ENCODE measurements at places on chromosomes 4 and X.

GRCh38 chr4:107069049-107069448 is 32.9 kb upstream of the DKK2 start:
- DNase-seq: peak; percentile 58

GRCh38 chrX:95919605-95920004 is 765.0 kb upstream of the DIAPH2 start:
- no peak for DNase-seq

DNA sequence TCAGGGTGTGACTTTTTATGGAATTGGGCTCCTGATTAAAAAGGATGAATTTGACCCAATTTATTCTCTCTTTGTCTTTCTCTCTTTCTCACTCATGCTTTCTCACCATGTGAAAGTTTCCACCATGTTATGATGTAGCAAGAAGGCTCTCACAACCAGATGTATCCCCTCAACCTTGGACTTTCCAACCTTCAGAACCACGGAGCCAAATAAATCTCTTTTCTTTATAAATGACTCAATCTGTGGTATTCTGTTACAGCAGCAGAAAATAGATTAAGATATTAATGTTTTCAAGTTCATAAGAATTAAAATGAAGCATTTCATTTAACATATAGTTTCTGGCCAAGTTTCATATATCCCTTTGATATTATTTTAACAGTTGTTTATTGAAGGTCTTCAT is 698.5 kb downstream of the TRAM1L1 start:
- peak; percentile 9 for DNase-seq

GRCh38 chr4:31807036-31807435 is 1086.9 kb downstream of the PCDH7 start:
- DNase-seq: peak; percentile 56

DNA sequence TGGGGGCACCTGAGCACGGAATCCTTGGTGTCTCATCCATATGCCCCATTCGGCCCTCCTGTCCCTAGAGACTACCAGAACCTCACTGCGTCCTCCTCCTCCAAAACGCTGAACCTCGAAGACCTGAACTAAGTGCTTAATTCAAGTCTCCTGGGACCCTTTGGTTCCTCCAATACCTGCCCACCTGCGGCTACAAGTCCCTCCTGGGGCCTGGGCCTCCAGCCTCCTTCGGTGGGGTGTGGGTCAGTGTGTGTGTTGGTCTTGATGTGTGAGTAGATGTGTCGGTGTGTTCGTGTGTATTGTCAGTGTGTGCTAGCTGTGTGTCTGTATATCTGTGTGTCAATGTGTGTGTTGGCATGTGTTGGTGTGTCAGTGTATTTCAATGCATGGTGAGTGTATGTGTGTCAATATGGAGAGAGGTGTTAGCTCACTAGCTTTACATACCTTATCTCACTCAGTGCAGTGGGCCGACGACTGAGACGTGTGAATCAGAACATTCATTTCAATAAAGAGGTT is 2.6 kb upstream of the SEPTIN6 start:
- DNase-seq: no peak

GRCh38 chr4:158667651-158668198 is 4.0 kb downstream of the C4orf46 start:
- DNase-seq: no peak

- no peak for DNase-seq
Measured at GRCh38 chr4:93771640-93772411, 56.7 kb upstream of the ATOH1 start.

- no peak for DNase-seq
Measured at GRCh38 chr4:17812125-17812524, 1.3 kb downstream of the NCAPG start.

DNA sequence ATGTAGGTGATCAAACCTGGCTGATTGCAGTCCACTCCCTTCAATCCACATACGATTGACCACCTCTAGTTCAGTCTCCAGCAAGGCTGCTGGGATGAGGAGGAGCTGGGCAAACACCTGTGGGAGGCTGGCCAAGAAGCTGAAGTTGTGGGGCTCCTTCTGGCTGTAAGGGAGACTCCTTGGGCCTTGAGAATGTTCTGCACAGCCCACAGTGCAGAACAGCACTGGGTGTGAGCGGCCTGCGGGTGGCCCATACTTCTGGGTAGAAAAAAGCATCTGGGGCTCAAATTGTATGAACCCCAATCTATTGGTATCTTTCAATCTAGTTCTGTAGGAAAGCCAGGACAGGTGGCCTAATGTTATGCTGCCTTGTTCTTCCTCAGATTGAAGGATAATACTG is 1608.8 kb upstream of the PCDH10 start:
- no peak for DNase-seq

GRCh38 chrX:116667346-116668134 is 204.8 kb upstream of the CT83 start:
- no peak for DNase-seq

GRCh38 chr4:37066159-37066558 is 178.4 kb upstream of the NWD2 start:
- no peak for DNase-seq

- no peak for DNase-seq
Measured at GRCh38 chrX:1836683-1837082, 221.8 kb downstream of the ASMT start.

- no peak for DNase-seq
Measured at GRCh38 chr4:79682801-79683530, 274.9 kb upstream of the GK2 start.

DNA sequence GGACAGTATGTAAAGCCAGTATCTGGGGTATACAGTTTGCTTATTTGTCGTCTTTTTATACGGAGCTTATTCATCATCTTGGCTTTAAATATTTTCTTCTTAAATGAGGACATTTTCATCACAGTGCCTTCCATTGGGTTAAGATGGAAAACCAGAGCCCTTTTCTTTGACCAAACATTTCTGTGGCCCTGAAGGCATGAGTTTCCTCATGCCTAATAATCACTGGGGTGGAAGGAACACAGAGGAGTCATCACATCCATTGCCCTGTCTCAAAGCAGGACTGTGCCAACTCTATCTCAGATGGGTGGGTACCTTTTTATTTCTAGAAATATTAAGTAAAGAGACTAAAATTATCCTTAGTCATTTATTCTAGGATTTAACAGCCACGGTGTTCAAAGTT is 40.0 kb downstream of the CHRDL1 start:
- no peak for DNase-seq

DNA sequence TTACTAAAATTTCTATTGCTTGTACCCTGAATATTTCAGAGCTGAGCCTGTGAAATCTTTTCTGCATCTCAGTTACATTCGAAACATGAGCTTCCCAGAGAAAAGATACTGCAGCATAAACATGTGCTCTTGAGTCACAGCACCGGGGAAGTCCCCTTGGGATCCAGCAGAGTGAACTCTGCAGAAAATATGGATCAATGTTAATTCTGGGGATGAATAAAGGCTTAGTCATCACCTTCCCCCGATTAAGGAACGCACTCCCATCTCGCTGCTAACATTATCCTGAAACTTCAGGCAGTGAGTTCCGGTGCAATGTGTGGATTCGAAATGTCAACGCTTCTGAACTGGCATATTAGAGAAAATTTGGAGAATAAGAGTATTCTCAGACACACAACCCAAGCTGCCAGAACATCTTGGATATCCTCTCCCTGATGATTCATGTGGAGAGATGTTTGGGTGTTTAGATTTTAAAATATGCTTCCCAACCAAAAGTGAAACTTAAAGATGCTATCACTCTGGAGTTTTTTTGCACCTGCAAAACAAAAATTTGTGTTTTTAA is 90.8 kb downstream of the IRF2 start:
- DNase-seq: peak; percentile 97

DNA sequence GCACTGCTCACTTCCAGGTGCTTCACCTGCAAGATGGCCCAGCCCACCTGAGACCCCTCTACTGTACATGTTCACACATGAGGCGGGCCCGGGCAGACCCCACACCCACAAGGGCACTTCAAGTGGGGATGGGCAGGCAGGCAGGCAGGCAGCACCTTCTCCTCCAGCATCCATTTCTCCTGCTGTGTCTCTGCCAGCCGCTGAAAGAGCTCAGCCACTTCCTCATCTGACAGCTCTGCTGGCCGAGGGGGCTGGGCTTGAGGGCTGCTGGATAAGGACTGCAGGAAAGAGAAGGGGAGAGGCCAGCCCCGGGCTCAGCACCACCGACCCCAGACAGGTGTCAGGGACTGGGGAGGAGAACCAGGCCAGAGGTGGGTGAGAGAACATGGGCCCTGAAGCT is 4.4 kb upstream of the KCND1 start:
- DNase-seq: no peak

GRCh38 chrX:8103655-8104054 is 67.4 kb downstream of the VCX2 start:
- no peak for DNase-seq

DNA sequence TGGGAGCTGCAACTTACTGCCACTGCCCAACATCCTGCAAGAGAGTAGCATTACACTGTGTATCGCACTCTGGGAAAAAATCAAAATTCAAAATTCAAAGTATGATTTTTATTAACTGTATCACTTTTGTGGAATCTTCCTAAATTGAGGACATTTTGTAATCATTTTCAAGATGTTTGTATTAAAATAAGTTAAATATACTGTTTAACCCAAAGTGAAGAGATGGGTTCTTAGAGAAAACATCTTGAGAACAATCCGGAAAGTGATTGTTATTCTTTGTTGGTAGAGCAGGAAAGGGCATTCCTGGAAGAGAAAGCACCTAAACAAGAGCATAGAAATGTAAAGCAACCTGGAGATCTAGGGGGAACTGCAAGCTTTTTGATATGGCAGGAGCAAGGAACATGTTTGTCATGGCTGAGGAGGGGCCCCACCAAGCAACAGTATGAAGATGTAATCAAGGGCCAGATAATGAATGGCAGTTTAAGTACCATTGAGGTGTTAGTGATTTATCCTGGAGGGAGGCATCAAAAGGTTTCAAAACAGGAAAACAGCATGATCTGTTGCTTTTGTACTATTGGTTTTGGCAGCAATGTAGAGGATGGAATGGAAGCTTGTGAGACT is 14.1 kb upstream of the SEC24D start:
- no peak for DNase-seq

GRCh38 chr4:108700081-108700757 is 49.8 kb downstream of the OSTC start:
- DNase-seq: peak; percentile 92

DNA sequence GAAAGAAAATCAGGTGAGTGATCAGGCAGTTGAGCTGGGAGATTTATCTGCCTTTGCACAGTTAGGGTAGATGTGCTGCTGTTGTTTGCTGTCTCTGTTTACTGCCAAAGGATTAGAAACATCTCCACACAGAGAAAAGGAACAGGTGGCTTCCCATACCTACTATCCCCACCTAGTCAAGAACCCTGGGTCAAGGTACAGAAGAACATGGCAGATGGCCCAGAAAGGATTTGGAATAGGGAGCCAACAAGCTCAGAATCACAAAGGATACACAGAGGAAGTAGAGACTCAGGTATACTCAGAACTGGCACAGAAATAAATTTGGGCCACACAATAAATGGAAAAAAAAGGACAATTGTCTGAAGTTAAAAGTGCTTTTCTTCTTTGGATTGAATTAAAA is 64.3 kb downstream of the TIGD2 start:
- no peak for DNase-seq

DNA sequence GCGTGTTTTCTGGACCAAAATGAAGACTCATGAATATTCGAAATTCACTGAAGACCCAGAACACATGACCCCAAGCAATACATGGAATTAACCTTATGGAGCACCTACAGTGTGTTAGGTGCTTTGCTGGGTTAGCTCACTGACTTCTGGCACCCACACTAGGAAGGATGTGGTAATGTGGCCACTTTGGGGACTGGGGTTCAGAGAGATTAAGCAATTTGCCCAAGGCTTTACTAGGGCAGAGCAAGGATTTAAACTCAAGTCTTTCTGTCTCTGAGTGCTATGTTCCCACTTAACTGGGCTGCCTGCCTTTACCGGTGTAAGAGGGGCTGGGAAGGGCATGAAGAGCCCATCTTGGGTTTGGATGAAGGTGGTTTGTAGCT is 162.0 kb upstream of the ATP6AP2 start:
- DNase-seq: no peak

DNA sequence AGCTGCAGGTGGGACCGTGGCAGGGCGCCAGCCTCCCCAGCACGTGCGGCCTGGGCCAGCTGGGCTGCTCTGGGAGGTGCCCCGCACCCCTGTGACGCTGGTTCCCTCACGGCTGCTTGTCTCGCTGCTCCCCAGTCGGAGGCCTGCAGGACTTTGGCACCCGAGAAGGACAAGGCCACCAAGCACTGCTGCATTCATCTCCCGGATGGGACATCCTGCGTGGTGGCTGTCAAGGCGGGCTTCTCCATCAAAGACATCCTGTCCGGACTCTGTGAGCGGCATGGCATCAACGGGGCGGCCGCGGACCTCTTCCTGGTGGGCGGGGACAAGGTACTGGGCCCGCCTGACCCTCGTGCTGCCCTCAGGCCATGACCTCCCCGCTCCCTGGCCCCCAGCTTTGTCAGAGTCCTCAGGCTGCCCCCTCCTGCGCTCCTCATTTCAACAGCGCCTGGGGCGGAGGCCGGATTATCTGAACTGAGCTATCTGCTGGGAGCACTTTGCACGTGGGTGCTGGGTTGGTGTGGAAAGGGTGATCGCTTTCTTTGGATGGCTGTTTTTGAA is 19.4 kb upstream of the HGFAC start:
- DNase-seq: no peak

DNA sequence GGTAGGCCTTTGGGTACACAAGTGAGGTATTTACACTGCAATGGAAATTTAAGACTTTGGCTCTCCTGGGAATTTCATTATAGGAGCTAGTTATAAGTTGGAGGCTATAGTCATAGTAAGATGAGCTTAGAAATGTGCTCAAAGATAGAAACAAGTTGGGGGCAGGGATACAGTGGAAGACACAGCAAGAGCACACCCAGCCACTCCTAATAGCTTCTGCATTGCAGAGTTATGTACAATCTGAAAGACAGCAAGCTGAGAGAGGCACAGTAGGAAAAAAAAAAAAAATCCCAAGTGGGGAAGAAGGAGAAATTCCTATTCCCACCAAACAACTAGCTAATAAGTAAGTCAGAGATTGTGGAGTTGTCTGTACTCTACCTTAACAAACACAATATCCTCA is 41.9 kb upstream of the TAF9B start:
- no peak for DNase-seq

DNA sequence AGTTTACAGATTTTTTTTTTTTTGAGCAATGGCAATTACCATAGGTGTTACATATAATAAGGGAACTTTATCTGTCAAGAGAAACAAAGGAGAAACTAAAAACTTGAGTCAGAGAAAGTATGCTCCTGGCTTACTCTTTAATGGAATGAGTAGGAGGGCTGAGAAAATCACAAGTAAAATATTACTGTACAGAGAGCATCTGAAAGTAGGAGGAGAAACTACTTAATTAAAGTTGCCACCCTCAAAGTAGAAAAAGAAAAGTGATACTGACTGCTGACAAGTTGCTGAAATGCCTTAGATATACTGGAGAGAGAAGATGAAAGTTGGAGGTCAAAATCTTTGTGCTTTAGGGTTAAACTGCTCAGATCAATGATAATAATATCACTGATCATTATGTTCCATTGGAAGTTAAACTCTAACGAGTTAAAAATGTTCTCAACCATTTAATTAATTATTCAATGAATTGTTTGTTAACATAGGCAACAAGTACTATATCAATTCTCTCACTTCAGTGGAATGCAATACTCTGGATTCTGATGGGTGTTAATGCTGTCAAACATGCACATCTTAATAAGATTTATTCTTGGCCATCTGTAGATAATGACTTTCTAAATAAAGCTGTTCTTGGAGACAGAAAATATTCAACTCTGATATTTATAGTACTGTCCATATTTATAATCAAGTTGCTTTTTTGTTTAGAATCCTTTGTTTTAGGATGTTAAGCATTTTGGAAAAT is 61.2 kb upstream of the CAMK2D start:
- no peak for DNase-seq

GRCh38 chr4:156886481-156886880 is 85.1 kb downstream of the PDGFC start:
- no peak for DNase-seq

All from fibroblast of upper back skin (primary cell).